ENCODE measurements at places on chromosomes 11 and 22.
A peak's percentile ranks its signal among the peaks of the same experiment; 100 is the strongest.

- no peak for DNase-seq
Measured at GRCh38 chr11:105208019-105208418, 68.5 kb upstream of the CARD18 start.

DNA sequence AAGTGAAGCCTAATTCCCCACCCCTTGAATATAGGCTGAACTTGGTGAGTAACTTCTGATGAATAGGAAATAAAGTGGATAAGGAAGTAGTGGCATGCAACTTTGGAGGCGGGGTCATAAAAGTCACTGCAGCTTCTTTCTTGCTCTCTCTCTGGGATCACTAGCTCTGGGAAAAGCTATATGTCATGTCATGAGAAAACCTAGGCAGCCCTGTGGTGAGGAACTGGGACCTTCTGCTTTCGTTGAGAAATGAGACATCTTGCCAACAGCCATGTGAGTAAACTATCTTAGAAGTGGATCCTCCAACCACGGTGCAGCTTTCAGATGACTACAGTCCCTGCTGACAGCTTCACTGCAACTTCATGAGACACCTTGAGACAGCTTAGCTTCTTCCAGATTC is 15.7 kb downstream of the ZNF214 start:
- DNase-seq: no peak

GRCh38 chr11:88231894-88232482 is 56.7 kb upstream of the RAB38 start:
- peak; percentile 2 for DNase-seq

DNA sequence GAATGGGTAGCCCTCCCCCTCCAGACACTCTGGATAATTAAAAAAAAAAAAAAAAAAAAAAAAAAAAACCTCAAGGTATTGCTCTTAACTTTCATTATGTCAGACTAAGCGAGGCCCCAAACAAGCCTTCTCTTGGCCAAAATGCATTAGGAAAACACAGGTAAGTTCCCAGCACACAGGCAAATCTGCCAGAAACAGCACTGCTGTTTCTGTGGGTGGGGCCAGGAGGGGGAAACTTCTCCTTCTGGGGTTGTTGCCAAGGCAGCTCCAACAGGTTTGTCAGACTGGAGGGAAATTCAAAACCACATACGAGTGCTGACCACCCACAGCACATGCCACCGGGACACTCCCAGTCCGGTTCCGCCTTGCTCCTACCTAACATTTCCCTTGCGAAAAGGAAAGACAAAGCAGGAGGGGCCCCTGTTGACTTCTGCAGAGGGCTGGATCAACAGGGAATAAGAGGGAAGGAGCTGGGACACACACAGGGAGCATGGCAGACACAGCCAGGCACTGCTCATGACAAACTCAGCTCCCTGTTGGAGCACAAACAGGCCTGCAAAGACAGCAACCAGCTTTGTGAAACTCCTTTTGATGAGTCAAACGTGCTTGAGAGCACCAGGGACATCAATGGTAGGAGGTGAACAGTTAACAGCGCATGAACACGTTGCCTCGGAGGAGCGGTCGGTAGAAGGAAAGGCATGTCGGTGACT is 55.0 kb downstream of the MYH9 start:
- DNase-seq: peak; percentile 56

GRCh38 chr11:134882141-134882540 is 470.1 kb upstream of the B3GAT1 start:
- DNase-seq: no peak

DNA sequence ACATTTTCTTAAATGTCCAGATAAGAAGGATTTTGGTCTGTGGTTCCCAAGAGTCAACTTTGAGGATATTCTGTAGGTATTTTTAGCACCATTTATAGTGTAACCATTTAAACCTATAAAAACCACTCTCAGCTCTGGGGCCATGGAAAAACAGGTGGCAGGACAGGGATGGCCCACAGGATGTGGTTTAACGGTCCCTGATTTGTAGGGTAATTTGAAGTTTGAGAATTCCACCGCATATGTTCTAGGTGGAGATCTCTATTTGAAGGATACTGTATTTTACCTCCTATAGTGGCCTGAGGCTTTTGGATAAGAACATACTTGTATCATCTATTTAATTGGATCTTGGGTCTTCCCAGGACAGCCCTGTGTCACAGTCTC is 62.4 kb upstream of the IGLL5 start:
- no peak for DNase-seq

GRCh38 chr11:101723371-101723770 is 139.6 kb upstream of the TRPC6 start:
- DNase-seq: no peak

- DNase-seq: no peak
Measured at GRCh38 chr22:28977481-28977971, 84.1 kb downstream of the C22orf31 start.

DNA sequence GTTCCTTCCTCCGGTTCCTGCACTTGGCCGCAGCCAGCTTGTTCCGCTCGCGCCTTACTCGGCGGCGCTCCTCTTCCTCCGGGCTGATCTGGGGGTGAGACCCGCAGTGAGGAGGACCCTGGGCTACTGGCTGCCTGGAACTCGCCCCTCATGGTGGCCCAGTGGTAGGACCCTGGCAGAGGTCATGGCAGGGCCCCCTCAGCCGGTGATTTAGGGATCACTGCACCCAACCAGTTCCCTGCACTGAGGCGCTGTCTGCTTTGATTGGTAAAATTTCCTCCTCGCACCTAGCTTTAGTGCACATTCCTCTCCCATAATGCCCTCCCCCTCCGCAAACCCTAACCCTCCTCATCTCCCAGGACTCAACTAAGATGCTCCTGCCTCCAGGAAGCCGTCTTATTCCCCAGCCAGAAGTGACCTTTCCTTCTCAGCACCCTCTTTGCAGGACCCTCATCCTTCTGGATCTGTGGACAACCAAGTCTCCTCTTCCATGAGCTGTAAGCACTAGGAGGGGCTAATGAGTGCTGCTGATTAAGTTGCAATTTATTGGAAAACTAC is 3.6 kb downstream of the CCDC85B start:
- DNase-seq: peak; percentile 35

Data from central memory CD4-positive, alpha-beta T cell (primary cell).